ENCODE measurements at places on chromosomes 13 and 19.

DNA sequence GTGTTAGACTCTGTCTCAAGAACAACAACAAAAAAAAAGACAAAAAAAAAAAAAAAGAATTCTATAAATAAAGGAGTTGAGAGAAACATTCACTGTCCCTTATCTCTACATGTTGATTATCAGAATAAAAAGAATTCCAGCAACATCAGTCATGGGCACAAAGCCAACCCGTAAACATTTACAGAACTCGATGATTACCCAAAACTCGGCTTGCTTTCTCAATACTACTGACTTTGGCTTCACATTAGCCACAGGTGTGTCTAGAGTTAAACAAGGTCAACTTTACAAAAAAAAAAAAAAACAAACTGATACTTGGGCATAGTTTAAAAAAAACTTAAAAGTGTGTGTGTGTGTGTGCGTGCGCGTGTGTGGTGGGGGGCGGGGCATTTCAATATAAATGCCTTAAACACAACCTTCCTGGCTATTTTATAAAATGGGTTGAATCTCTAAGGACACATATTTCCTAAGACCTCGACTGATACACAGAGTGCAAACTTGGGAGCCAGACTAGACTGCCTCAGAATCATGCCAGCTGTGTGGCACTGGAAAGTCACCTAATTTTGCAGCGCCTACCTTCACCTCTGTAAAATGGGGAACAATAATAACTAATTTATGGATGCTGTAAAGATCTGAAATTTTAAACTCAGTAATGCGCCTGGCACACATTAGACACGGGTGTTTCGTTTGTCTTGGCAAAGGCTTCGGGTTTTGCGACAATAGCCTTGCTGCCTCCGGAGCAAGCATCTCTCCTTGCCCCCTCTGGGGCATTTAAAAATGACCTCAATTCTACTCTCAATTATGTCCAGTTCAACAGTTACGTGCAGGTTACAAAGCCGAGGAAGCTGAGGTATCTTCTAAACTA, 922 bp downstream of the EBPL start:
- no peak for DNase-seq

- no peak for DNase-seq
Observed at GRCh38 chr13:21427741-21428140, 31.4 kb downstream of the ZDHHC20 start.

GRCh38 chr13:98557937-98558792, 18.7 kb downstream of the STK24 start:
- DNase-seq = no peak

DNA sequence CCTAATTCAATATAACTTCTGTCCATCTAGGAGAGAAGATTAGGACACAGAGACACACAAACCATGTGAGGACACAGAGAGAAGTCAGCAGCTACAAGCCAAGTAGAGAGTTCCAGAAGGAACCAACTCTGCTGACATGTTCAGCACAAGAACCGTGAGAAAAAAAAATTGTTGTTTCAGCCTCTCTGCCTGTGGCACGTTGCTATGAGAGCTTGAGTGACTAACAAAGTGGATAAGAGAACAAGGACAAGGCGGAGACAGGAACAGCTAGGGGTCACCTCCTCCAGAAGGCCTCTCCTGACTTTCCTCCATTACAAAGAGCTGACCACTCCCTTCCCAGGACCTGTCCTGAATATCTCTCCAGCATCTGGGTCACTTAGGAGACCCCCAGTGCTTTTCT, 5.6 kb upstream of the SIGLEC12 start:
- no peak for DNase-seq

DNA sequence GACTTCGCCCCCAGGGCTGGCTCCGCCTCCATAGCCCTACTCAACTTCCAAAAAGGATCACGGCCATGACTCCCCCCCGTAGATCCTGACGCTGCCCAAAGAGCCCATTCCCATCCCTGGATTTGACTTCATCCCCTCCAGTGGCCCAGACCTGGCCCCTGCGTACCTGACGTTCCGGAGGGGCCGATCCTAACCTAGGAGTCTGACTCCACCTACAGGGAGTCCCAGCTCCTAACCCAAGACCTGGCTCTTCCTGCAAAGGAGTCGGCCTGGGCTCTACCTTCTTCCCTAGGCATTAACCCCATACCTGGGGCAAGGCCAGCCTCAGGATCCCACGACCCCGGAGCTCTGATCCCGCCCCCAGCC, 10.8 kb downstream of the STAP2 start:
- DNase-seq = no peak

- no peak for DNase-seq
Observed at GRCh38 chr13:80235967-80236302, 105.0 kb downstream of the SPRY2 start.

GRCh38 chr13:21034603-21035191, 26.7 kb downstream of the LATS2 start:
- peak; percentile 65 for DNase-seq

DNA sequence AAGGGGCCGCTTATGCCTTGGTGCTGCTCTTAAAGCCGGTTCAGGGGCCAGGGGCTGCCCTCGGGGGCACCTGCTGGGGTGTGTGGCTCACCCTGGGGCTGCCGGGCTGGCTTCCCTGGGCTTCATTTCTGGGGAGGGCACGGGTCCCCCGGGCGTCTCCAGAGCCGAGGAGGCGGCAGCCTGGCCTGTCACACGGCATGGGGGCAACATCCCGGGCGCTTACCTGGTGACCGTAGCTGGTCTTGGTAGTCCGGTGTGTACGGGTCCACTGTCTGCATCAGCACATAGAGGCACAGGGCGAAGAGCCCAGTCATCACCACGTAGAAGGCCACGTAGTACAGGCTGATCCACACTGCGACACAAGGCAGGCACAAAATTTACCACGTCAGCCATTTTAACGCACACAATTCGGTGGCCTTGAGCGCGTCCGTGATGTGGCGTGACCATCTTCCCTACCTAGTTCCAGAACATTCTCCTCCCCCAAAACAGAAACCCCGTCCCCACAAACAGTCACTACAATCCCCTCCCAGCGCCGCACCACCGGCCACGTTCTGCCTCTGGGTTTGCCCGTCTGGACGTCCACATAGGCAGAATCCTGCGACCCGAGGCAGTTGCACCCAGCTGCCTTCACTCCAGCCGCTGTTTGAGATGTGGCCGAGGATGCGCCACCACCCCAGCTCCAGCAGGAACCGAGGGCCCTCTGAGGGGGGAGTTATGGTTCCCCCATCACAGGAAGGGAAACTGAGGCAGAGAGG, 3.2 kb downstream of the ATP4B start:
- no peak for DNase-seq

DNA sequence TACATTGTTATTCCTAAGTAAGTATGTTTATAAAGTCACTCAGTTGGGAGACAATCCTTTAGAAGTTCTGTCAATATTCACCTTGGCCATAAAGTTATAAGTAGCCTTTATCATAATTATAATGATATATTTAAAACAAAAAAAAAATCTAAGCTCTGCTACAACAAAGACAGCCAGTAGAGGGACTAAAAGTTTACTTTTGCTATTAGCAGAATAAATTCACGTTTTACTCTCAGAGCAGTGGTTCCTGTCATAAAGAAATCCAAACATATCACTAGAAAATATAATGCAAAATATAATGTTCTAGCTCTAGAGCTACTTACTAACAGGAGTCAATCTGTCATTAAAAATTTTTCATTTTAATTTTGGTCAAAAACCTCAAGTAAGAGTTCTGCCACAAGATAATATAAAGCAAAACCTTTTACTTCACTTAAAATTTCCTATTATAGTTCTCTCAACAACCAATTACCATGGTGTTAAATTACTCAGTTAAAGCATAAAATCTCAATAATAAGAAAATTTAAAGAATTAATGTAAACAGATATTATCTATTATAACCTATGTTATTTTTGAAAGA, 17.7 kb downstream of the INTS6 start:
- no peak for DNase-seq

DNA sequence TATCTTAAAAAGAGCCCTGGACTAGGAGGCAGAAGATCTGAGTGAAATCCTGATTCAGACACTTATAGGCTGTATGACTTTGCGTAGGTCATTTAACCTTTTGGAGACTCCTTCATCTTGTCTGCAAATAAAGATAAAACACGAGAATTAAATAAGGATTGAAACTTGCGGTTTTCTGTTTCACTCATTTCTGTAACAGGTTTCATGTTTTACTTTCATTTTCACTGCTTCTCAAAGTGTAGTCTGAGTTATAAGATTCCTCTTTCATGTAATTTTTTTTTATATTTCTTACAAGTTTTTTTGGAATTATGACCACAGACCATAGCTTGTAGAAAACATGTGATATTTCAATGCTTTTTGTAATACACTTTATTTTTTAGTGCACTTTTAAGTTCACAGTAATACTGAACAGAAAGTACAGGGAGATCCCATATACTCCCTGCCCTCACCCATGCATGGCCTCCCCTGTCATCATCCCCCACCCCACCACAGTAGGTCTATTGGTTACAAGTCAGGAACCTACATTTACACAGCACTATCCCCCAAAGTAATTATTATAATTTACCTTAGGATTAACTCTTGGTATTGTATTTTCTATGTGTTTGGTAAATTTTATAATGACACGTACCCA, 174.6 kb downstream of the ITGBL1 start:
- DNase-seq = no peak

DNA sequence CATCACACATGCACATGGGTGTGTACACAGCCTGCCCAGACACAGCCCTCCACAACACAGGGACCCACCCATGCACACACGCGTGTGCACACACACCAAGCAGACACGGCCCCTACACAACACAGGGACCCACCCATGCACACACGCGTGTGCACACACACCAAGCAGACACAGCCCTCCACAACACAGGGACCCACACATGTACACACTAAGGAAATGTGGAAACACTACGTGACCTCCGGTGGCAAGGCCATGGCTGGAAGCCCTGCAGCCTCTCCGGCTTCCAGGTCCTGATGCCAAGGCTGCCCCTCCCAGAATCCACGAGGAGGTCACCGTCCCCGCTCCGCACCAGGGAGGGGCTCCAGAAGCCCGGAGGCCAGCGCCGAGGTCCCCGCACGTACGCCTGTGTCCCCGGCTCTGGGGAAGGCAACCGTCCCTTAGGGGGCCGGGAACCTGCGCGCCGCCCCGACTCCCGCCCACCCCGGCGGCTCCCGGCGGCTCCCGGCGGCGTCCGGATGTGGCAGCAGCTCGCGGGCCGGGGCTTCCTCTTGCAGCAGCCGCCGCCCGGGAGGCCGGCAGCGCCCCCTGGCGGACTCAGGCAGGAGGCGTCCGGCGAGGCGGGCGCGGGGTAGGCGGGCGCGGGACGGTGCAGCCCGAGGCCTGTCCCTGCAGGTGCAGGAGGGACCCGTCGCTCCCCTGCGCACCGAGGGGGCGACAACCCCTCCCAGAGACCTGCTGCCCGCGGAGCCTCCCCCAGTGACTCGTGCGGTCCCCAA, 29.8 kb upstream of the GRTP1 start:
- DNase-seq = peak; percentile 90

DNA sequence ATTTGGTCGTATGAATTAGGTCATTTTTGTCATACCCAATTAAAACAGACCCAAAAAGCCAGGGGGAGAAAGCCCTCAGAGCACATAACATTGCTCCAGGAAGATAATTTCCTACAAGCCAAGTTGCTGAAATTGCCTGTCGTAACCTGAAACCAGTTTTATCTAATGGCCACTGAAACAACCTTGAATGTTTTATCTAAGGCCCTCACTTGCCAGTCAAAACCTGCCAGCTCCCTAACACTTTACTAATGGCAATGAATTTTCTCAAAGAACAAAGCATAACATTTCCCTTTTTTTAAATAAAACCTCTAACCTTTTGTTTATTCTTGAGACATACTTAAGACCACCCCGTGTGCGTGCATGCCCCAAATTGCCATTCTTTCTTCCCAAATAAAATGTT, 496.2 kb upstream of the KLHL1 start:
- no peak for DNase-seq

DNA sequence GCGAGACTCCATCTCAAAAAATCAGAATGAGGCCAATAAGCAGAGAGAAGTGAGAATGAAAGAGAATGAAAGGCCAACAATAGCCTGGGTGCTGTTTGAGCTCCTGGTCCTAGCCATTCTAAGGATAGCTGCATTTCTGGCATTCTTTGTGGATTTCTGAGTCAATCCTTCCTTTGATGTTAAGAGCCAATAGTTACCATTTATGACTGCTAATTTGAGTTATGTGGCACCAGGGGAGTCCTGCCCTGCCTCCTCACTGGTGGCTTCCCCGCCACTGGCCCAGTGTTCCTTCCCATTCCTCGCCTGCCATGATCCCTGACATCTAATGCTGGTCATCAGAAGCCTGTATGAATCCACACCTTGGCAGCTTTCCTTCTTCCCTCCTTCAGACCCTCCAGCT, 991.2 kb downstream of the UQCRFS1 start:
- DNase-seq = no peak

DNA sequence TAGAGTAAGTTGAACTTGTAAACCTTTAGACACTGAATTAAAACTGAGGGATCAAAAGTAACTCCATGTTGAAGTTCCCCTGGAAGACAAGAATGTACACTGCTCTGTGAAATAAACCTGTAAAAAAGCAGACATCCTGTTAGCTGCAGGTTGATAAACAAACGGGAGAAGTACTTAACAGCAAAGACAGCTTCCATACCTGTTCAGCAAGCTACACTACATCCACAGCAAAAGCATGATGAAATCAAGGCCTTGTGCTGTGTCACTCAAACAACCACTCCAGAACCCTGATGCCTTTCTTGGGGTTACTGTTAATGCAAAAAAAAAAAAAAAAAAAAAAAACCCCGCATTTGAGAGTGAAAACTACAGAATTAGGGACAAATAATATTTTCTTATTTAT, 20.8 kb downstream of the ANKRD10 start:
- no peak for DNase-seq

DNA sequence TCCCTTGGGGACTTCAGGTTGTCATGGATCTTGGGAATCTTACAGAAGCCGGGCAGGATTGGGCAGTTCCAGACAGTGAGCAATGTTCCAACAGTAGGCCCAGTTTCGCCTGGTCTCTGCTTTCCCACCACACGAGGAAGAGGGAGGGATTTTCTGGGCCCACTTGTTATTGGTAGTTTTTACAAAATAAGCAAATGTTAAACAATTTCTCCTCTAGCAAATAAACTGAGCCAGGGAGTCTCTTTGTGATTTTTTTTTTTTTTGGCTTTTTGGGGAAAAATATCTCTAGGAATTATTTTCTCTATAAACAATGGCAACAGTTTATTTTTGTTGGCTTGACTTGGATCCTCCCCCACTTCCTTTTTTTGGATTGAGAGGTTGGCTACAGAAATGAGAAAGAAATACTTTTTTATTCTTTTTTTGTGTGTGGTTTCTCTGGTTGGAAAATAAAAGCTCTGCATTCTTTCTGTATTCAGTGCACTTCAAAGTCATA, 89.3 kb downstream of the TM9SF2 start:
- DNase-seq = no peak

GRCh38 chr19:34596989-34597388, 80.0 kb downstream of the SCGB2B2 start:
- no peak for DNase-seq

GRCh38 chr13:46663206-46664037, 110.5 kb downstream of the LRCH1 start:
- no peak for DNase-seq
